ENCODE measurements at places on chromosomes 3 and 15.

- DNase-seq: no peak
Measured at GRCh38 chr15:100515758-100516157, 13.0 kb downstream of the CERS3 start.

GRCh38 chr3:147411238-147411814, 2.2 kb downstream of the ZIC1 start:
- DNase-seq: no peak

- no peak for DNase-seq
Measured at GRCh38 chr3:64730681-64731080, 42.9 kb upstream of the ADAMTS9 start.

DNA sequence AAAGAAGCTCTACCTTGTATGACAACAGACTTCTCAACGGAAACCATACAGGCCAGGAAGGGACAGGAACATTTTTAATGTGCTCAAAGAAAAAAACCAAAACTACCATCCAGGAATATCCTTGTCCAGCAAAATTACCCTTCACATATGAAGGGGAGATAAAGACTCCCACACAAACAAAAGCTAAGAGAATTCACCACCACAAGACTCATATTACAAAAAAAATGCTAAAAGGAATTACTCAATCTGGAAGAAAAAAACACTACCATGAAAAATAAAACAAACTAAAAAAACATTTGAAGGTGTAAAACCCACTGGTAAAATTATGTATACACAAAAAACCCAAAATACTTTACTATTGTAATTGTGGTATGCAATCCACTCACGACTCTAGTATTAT, 57.2 kb downstream of the DLG1 start:
- no peak for DNase-seq

- DNase-seq: no peak
Measured at GRCh38 chr3:148825476-148825875, 2.1 kb upstream of the CPB1 start.

DNA sequence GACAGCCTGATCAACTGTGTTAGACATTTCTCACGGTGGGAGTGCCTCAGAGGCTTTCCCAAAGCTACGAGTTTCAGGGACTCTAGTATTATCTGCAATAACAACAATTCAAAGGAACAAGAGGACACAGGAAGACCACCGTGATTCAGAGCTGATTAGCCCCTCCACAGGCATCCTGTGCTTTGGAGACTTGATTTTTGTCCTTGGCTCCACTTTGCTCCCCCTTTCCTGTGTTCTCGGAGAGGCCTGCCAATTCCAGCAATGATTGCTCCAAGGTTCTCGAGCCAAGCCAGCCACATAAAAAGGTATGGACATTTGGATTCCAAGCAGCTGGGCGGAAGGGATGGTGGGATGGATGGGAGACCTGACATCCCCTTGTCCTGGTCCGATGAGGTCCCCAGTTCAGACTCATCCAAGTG, 14.3 kb downstream of the EHD4 start:
- DNase-seq: no peak

GRCh38 chr15:72781631-72782030, 1.9 kb downstream of the ADPGK start:
- no peak for DNase-seq

DNA sequence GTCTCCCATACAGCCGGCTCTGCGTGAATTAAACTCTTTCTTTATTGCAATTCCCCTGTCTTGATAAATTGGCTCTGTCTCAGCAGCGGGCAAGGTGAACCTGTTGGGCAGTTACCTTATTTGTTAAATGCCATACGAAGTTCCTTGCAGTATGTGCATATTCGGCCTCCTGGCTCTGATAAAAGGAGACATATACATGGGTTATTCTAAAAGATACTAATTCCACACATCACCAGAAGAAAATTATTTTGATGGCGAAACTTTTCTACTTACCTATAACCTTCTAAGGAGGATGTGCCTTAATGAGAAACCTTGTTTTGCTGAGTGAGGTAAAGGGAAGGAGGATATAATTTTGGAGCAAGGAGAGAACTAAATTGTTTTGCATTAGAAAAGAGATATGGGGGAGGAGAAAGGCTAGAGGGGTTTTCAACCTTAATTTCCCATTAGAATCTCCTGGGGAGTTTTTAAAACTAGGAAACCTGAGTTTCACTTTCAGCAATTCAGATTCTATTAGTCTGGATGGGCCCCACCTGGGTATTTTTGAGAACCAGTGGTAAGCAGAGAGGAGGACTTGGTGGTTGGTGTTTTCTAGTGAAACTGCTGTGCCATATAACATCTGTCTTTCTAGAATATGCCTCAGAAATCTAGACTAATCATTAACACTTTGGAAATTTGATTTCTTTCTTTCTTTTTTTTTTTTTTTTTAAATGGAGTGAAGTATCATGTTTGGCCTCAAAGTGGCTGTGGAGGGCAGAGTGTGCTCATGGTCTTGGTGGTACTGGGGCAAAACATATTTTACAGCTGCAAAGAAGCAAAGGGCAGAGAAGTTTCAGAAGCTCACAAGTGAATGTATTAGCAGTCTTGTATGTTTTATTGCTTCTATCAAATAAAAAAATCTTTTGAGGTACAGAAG, 23.0 kb downstream of the NANOGP8 start:
- DNase-seq: no peak

DNA sequence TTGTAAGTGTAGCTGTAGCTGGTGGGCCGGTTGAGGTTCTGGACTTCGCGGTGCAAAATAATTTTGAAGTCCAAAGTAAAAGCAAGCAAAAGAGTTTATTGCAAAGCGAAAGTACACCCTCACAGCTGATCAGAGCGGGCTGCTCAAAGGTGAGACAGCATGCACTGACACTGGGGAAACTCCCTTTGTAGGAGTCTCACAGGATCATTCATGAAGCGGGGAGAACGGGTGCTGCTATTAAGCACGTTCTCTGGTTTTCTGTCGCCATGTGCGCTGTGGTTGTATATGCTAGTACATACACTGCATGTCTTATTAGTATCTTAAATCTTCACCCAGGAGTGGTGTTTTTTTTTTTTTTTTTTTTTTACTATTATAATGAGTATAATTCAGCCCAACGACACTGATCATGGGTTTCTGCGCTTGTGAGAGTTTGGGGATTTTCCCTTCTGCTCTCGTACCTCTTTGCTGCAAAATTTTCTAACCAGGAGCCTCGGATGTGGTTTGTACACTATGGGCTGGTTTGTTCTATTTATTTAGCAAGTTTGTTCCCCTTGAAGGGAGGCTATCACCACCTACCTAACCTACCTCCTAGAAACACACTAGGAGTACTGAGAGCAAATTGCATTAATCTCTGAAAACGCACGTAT, 1.4 kb upstream of the AP4E1 start:
- peak; percentile 50 for DNase-seq

GRCh38 chr3:6743067-6743720, 117.7 kb upstream of the GRM7 start:
- DNase-seq: no peak

GRCh38 chr3:27677565-27677964, 44.6 kb downstream of the EOMES start:
- DNase-seq: no peak
